Activated CD4-positive, CD25-positive, alpha-beta regulatory T cell treated with anti-CD3 and anti-CD28 coated beads, Interleukin-2, amount 50 U/mL, for 24 hours (primary cell): ENCODE measurements at places on chromosomes 4 and X.
A peak's percentile ranks its signal among the peaks of the same experiment; 100 is the strongest.

DNA sequence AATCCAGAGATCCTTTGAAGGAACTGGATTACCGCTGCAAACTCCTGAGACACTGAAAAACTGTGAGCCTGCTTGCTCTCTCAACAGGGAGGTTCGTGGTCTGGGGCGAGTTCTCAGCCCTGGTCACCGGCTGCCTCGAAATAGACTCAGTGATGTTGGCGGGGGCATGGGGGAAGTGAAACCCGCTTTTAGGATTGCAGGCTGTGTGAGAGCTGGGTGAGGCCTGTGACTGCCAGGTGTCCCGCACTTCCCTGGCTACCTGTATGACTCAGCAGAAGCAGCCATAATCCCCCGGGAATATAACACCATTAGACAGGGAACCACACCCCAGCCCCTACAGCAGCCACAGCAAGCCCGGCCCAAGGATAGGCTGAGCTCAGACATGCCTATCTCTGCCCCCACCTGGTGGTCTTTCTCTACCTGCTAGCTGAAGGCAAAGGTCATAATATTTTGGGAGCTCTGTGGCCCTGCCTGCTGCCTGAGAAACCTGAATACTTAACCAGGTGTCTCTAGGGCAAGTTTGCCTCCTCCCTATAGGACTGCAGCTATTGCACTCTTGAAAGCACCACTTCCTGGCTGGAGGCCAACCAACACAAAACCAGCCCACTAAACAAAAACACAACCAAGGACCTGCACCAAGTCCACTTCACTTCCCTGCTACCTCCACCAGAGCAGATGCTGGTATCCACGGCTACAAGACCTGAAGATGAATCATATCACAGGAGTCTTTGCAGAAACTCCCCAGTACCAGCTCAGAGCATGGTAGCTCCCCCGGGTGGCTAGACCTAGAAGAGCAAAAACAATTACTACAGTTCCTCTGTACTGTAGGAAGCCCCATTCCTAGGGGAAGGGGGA is 202.0 kb downstream of the RRAGB start:
- ATAC-seq, result peak; percentile 33

GRCh38 chrX:153554519-153555167 is 37.2 kb downstream of the ATP2B3 start:
- no peak for ATAC-seq

DNA sequence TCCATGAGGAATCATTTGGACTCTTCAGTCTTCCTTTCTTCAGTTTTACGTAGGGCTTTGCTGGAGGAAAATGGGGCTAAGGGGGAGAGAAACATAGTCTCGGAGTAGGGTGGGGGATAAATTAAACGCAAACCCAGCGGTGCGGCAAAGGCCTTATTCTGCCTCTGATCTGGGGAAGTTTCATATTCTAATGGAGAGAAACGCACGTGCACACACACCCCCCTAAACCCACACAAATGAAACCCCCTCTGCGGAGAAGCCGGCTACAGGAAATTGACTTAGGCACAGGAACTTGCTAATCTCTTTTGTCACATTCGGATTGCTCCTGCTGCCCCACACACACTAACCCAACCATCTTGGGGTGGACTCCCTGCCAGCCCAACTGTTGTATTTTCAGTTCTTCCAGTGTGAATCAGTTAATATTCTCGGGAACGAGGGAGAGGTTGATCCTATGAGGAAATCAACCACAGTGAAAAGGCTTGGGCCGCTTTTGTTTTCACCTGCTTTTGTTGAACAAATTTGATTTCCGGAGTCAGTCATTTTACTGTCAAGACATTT is at the start of gene RHOH:
Gene RHOH, plus strand, starts transcription at position 308 of the 558 bp plus-strand sequence. CDS start 46,356 bp downstream, outside the sequence.
- peak; percentile 23 for ATAC-seq

DNA sequence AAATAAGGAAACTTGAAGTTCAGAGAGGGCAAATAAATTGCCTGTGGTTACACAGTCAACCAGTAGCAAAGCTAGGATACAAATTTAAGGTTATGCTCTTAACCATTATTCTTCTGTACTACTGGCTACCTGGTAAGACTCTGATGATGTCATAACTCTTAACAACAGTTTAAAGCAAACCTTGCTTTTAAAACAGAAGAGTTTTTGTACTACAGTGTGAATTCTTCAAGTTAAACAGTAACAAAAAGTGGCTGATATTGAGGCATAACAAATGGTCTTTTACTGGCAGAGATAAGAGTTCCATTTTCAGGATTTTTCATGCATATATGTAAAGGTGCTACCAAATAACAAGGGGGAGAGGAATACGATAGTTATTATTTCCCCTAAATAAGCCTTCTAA is 23.4 kb downstream of the TAB3 start:
- no peak for ATAC-seq

- ATAC-seq, result no peak
Observed at GRCh38 chr4:6092971-6093370, 74.7 kb upstream of the C4orf50 start.

- ATAC-seq, result no peak
Observed at GRCh38 chr4:39823191-39823590, 125.3 kb downstream of the UBE2K start.

DNA sequence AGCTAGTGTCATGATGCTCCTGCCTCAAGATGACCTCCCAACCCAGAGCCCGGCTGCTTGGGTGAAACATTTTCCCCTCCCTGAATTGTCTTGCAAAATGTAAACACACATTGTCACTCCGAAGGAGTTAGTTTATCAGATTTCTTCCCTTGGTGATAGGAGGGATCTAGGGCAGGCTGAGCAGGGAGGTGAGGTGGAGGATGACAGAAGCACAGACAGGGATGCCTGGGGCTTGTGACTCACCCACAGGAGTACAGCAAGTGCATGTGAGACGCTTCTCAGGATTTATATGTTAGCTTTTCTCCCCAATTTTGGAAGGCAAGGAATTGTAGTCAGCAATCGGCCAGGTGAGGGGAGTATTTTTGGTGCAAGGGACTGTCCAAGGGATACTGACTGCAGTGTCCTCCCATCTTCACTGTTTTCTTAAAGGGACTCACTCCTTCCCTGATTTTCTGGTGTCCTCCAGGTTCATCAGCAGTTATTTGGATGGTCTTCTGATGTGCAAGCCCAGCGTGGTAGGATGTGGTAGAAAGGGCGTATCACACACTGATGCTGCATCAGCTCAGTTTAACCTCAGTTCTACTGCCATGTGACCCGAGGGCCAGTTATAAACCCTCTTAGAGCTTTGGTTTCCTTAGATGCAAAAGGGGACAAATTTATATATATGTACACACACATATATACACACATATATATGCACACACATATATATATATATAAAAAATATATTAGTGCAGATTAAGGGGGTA is 46.2 kb upstream of the IGFBP7 start:
- ATAC-seq, result no peak

- no peak for ATAC-seq
Observed at GRCh38 chr4:76569706-76570105, 134.7 kb downstream of the SHROOM3 start.

DNA sequence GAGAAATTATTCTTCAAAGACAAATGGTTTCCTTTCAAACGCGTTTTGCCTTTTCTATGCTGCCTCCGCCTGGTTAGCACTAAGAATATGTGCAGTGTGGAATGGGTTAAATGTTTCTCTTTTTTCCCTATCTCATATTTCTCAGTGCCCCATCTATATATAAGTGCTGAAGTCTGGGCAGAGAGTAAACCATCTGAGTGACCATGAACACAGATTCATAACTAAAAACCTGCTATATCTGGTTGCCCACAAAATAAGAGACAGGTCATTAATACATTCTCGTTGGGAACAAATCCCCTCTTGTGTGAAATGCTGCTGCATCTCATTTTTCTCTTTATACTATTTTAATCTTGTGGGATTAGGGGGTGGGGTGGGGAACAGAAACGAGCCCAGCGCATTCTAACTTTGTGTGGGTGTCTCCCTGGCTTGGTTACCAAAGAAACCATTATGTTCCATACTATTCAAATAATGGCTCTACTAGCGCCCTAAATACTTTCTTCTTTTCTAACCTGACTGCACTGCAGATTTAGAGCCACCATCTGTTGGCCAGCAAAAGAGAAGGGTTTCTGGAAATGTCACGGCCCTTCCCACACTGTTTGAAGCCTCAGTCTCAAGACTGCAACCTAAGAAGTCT is 42.2 kb upstream of the PTCHD1 start:
- no peak for ATAC-seq

DNA sequence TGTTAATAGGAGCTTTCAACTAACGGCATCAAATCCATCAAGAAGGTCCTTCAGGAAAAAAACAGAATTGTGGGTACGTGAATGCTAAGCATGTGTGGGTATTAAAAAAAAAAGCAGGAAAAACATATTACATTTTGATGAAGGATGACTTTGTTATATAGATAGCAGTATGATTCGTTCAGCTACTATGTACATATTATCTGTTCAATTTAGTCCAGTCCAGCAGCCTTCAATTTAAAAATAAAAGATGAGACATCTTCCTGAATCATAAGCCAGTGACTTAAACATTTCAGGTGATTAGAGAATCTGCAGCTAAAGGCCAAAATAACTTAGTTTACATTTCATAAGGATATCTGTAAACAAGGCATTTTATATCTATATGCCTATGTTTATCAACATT is 63.4 kb downstream of the LCORL start:
- no peak for ATAC-seq

- no peak for ATAC-seq
Observed at GRCh38 chr4:38904682-38905081, 37.1 kb downstream of the FAM114A1 start.

DNA sequence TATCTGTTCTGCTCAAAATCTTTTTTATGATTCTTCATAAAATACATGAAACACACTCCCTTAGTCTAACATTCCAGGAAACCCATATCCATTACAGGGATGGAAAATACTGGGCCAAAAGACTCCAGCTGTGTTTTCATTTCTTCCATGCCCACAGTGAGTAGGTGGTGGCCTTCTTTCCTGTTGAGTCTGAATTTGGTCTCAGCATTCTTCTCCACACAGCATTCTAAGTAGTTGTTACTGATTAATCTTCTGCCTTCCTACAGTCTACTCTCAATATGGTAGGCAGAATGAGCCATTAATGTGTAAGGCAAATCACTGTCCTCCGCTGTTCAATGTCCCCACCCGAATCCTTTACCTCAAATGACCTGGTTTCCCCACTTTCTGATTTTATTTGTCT is 370.6 kb upstream of the RPS6KA3 start:
- ATAC-seq, result no peak
